ENCODE measurements at places on chromosomes 6 and 20. TPM values are rescaled to one million over a fixed set of nuclear protein-coding genes. Genes with fewer than 3 reads are reported as not detected.

- DNase-seq, result peak; percentile 10
Observed at GRCh38 chr6:98920904-98921431, 26.8 kb downstream of the FBXL4 start.

DNA sequence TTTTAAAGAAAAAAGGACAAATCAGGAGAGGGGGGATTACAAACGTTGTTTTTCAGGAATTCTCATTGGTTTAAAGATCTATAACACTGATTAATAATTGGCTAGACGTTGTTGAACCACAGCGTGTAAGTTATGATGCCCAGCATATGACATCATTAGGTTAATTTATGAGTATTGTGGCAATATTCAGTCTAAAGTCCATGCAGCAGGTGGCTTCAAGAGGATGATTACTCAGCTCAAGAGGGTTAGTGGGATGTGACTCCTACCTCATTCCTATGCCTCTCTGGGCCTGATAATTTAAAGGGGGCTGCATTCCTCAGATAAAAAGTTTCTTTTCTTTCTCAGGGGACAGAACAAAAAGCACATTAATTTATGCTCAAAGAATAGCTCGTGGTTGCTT is 1309.0 kb downstream of the EPHA7 start:
- no peak for DNase-seq

- DNase-seq, result no peak
Observed at GRCh38 chr6:157223511-157223910, 99.8 kb downstream of the TMEM242 start.

DNA sequence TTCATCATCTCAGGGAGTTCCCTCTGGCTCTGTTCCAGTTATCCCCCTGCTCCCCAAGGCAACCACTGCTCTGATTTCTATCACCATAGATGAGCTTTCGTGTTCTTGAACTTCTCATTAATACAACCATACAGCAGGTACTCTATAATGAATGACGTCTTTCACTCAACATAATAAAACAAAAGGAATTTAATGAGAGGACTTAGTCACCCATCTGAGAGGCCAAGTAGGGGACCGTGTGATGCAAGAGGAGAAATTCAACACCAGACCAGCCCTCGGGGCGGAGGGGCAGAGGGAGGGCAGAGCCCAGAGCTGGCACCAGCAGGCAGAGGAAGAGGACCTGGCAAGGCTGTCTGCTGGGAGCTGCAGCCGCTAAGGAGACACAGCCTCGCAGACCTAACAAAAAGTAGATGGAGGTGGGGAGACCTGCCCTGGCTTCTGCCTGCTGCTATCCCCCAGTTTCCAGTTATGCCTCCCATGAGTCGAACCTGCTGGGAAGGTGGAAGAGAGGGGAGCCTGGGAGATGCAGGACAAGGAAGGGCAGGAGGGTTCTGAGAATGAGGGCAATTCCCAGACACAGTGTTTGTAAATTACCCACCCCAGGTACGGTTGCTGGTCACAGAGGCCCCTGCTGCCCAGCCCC is 13.8 kb downstream of the CCN5 start:
- peak; percentile 68 for DNase-seq

DNA sequence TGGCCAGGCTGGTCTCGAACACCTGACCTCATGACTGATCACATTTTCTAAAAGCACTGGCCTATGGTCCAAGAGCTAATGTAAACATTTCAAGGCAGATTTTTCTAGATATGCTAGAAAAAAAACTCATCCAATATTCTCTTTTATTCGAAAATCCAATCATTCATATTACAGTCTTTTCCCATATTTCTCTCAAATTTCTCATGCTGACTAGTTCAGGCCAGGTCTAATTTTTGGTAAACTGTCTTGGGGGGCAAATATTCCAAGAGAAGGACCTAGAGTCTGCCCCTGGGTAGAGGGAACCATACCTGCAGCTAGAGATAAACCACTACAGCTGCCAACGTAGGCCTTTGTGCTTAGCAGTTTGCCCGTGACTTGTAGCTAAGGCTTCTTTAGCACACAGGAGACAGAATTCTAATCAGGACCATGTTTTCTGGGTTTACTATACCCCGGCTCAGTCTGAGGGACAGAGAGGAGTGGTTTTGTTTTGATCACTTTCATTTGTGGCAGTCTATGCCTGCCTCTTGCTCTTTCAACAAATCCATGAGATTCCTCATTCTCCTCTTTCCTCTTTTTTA is 71.8 kb upstream of the CITED2 start:
- DNase-seq, result no peak

GRCh38 chr20:13672690-13673089 is 34.0 kb upstream of the TASP1 start:
- no peak for DNase-seq

DNA sequence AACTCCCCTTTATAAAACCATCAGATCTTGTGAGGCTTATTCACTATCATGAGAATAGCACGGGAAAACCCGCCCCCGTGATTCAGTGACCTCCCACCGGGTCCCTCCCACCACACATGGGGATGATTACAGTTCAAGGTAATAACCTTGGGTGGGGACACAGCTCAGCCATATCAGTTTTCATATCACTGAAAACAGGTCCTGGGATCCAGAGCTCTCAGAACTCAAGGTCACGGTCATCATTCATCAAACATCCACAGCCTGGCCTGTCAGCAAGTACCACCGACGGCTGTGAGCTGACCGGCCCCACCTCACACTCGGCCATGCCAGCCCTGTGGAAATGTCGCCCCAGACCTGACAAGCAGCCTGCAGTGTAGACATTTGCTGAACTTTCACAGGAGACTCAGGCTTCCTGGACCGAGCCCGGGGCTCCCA is 14.1 kb upstream of the FRMD1 start:
- no peak for DNase-seq

DNA sequence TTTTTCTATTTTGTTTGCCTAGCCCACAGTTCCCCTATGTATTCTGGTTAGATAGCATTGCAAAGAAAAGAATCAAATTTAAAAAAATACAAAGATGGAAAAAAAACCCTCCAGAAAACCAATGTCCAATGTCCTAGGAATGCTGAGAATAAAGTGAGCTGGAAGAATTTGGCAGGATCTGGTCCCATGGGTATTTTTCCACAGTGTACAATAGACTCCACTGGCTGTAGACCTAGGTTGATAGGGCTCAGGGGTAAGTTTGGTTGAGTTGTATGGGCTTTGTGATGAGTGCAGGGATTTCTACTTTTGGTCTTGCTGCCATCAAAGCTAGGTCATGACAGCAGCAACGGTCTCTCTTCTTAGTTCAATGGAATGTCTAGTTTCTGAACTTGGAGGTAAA is 41.5 kb downstream of the SLC22A2 start:
- no peak for DNase-seq

DNA sequence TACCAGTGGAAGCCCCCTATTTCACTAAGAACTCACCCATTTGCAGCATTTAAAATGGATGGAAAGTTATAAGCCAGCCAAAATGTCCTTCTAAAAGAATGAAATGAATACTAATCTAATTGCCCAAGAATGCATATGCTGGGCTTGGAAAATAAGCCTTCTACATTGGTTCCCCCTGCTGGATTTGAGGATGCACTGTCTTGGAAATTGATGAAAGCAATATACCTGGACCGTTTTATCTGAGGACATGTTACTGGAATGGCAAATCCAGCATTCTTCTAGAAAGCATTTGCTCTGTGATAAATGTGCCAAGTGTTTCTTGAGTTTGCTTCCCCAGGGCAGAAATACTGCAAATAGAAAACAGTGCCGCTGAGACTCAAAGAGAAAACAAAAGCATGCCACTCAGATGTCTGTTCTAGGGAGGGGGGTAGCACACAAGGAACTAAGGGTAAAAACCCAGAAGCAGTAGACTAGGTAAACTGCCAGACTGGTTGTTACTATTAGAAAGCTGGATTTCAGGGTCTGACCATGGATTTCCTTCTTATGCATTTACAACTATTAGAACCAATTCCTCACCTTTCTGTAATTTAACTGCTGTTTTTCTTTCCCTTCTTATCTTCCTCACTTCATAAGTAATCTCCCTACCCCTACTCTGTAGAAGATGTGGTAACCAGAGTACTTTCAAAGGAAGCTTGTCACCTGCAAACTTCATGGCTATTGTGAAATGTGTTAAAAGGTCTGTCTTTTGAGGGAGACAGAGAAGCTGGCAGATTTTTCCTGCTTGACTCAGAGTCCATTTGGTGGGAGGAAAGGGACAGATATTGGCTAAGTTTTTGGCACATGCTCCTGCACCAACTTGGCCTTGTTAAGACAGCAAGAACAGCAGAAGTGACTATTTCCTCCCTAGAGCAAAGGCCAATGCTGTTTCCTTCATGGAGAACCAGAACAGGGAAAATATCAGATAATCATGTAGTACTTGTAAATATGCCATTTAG is 642.6 kb downstream of the KIF16B start:
- DNase-seq, result peak; percentile 39

DNA sequence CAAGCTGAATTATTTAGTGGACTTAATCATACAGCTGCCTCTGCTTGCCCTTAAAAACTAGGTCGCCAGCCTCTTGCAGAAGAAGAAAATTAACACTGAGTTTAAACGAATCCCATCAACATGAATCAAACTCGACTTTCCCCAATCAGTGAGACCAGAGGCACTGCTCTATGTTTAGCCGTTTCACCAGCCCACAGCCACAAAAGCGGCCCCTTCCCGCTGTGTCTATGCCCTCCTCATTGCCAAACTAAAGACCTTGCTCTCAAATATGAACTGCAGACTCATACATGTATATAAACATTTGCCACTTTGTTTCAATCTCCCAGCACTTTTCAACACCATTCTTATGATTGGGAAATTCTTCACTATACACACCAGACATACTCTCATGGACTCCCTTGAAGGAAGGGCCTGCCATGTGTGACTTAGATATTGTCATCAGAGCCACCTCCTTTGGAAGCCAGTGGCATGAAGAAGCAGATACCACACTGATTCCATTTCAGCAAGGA is 105.8 kb upstream of the ADGRF1 start:
- DNase-seq, result no peak

GRCh38 chr6:89308525-89309395 is 6.3 kb downstream of the GABRR2 start:
- no peak for DNase-seq

The RGS17 gene
- 1.7 TPM for total RNA-seq

The TRAPPC3L gene
- total RNA-seq, result not detected

The RHAG gene
- not detected for total RNA-seq
